ENCODE measurements at places on chromosomes 5 and 9.

DNA sequence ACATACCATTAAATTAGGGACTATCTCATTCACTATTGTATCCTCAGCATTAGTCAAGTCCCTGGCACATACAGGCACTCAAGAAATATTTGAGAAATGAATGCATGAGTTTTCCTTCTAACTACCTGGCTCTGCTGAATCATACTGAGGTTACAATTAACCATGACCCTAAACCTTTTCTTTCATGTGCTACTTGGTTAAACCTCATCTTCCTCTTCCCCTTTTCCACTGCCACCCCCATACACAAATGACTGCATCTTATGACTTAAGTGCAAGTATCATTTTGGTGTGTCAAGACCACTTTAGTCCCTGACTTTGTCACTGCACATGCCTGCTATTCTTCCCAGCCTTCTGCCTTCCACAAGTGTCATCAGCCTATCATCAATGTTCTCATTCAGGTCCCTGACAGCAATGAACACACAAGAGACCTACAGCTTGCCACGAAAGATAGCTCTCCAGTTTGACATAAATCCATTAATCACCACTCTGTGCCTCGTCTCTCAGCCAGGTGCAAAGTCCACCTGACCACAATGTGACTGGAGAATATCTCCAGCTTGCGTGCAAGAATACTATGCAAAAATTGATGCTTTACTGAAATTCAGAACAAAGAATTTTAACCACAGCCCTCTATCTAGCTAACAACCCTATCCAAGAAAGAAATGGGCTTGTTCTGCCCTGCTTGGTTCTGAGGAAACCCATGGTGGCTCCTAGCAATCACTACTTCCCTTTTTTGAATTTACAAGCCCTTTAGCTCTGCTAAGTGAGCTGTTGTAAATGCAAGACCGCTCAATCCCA lies 74.5 kb downstream of the MAPKAP1 start:
- no peak for DNase-seq

GRCh38 chr5:111782216-111782615 lies 25.2 kb upstream of the NREP start:
- peak; percentile 22 for DNase-seq

DNA sequence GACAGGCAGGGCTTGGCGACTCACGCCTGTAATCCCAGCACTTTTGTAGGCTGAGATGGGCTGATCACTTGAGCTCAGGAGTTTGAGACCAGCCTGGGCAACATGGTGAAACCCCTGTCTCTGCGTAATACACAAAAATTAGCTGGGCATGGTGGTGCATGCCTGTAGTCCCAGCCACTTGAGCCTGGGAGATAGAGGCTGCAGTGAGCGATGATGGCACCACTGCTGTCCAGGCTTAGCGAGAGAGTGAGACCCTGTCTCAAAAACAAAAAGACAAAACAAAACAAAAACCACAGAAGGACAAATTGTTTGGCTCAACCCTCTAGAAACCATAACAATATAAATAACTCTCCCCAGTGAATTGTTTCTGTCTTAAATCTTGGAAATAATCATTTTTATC lies 92.6 kb upstream of the ERBIN start:
- DNase-seq = no peak

GRCh38 chr9:112905084-112905483 lies 14.4 kb upstream of the SLC46A2 start:
- DNase-seq = no peak

- peak; percentile 47 for DNase-seq
Measured at GRCh38 chr5:158560170-158560569, 539.5 kb downstream of the EBF1 start.

- no peak for DNase-seq
Measured at GRCh38 chr5:25423271-25423670, 778.5 kb upstream of the CDH10 start.

- DNase-seq = no peak
Measured at GRCh38 chr9:137371946-137372651, 50.9 kb downstream of the EXD3 start.

DNA sequence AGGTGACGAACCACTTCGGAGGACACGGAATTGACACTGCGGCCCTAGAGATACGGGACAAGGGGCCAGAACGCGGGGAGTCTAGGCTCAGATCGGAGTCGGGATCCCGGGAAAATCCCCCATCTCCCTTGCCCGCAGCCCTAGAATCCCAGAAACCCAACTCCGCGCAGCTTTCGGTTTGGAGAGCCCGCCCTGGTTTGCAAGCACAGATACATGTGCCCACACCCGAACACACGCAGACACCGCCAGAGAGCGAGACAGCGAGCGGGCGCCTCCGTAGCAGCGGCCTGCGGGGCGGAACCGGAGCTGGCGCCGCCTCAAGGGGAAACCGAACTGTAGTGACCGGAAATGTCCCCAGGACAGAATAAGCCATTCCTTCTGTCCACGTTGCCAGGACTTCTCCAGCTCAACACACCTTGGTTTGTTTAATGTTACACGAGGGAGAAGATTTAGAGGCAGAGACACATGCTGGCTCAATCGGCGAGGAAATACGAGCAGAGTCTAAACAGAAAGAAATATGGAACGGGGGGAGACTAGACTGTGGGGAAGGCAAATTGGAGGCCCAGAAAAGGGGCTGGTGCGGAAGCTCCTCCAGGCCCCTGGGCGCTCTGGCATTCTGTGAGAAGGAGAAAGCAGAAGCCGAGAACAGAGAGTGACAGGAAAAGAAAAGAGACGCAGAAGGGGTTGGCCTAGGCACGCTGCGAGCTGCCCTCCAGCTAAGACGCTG lies 2.9 kb upstream of the PAX5 start:
- no peak for DNase-seq

DNA sequence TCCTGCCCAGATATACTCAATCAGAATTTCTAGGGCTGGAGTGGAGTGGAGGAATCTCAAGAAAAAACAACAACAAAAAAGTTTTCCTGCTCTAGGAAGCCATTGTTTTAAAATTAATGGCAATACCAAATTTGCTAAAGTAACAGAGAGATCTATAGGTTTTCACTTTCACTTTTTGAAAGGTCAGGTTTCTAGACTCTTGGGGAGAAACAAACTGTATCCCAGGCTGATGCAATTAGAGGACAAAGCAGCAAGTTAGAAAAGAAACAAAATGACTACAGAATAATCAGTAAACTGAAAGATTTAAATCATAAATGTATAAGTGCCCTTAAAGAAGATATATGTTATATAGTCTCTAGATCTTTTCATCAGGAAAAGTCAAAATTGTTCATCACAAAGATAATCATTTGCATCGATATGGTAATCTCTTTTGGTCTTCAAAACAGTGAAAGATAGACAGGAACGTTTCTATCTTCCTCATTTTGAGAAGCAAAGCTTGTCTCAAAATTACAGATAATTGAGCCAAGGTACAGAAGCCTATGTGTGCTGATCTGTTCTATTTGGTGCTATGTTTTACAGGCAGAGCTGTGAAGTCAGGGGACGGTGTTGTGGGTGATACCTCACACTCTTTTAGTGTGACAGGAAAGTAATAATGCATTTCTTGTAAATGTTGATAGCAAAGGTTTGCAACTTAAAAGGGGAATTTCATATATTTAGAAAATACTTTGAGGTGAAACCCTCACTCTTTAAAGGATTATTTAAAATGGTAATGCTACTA lies 1746.6 kb upstream of the C9orf72 start:
- DNase-seq = peak; percentile 17

- no peak for DNase-seq
Measured at GRCh38 chr5:75324791-75325190, 12.2 kb upstream of the HMGCR start.
